ENCODE measurements at places on chromosomes 7 and 10.

DNA sequence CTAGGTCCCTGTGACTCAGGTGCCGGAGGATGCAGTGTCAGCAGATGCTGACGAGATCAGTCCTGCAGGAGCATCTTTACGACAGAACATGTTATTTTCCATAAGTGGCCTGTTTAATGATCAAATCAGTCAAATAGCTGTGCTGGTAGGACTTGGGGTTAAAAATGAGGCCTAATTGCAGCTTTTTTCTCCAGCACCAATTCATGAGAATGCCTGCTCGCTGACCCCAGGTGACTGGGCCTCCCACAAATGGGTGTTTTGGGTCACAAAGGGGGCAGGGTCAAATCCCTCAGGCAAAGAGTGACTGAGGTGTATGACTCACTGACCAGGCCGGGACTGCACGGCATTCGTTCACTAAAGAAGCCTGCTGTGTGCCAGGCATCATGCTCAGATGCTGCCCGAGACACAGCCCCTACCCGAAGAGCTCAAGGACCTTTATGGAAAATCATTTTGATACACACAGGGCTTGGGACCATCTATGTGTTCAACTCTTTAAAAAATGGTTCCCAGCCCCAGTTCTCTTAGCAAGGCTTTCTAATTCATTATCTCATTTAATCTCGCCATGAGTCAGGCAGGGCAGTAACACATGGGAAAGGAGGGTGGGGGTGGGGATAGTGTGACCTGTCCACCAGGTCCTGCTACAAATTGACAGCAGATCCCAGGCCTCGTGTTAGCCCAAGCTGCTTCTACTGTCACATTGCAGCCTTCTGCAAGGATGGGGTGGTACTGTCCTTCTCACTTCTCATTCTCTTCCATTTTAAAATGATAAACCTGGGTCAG lies 21.1 kb downstream of the ZNF775 start:
- DNase-seq, result no peak

GRCh38 chr7:70640266-70640833 lies 491.6 kb upstream of the GALNT17 start:
- no peak for DNase-seq

- DNase-seq, result no peak
These were observed 32.7 kb downstream of the SLC29A3 start for GRCh38 chr10:71351628-71352319.

GRCh38 chr10:4266416-4267085 lies 481.5 kb upstream of the KLF6 start:
- no peak for DNase-seq

- no peak for DNase-seq
These were observed 108.7 kb downstream of the SEMA3D start for GRCh38 chr7:85078181-85078580.

DNA sequence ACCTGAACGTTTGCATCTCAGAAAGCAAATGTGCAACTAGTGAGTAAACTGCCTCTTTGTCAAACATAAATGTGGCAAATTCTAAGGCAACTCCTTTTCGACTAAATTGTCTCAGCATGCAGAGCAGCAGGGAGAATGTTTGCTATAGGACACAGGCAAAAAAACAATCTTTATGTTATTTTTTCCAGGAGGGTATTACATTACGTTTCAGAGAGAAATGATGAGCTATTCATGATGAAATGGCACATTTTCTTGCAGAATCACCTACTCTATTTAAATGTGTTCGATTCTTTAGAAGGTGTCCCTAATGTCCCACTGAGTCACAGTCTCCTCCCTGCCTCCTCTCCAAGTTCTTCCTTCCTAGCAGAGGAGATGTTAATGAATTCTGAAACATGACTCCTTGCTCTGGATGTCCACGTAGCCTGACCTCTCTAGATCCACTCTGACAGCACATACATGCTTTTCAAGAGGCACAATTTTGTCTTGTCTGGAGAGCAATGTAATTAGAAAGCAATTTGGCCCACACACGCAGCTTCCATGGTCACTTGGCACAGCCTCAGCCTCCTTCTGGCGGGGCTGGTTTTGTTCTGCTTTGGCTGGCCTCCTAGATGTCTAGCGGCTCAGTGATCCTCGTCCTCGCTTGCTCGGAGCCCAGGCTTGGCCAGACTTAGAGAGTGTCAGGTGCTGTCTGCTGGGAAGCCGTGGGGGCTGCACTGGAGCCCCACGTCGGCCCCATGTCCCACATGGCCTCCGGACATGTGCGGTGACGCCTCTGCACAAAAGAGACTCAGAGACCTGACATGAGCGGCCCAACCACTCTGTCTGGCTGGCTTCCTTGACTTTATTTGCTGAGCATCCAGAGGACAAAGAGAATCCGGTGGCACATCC lies 125.7 kb upstream of the ZNF438 start:
- DNase-seq, result no peak

DNA sequence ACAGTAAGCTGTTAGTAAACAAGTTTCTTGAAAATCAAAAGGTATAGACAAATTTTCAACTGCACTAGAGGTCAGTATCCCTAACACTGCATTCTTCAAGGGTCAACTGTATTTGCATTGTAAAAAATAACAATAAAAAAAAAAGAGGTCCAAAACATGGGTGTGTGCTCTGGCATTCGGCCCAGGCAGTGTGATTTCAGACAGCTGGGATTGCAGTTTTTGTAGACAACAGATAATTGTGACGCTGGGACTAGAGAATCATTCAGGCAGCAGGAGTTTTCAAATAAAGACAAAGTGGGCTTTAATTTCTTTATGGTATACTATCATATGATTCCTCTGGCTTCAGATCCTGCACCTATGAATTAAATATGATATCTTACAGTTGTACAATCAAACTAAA lies 543.2 kb upstream of the SEMA3D start:
- DNase-seq, result no peak

DNA sequence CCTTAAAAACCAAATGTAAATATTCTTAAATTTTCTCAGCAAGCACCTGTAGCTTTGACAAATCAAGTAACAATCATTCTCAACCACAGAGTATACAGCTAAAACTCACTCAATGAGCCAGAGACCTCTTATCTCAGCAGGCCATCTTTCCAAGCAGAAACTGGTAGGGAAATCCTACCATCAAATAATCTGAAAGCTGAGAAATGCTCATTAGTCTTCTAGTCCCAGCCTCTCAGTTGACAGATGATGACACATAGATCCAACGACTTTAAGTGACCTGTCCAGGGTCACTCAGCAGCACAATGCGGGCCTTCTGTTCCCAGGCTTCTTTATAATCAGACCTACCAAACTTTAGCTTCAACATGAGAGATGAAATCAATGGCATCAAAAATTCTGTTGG lies 184.6 kb downstream of the SGMS1 start:
- no peak for DNase-seq

DNA sequence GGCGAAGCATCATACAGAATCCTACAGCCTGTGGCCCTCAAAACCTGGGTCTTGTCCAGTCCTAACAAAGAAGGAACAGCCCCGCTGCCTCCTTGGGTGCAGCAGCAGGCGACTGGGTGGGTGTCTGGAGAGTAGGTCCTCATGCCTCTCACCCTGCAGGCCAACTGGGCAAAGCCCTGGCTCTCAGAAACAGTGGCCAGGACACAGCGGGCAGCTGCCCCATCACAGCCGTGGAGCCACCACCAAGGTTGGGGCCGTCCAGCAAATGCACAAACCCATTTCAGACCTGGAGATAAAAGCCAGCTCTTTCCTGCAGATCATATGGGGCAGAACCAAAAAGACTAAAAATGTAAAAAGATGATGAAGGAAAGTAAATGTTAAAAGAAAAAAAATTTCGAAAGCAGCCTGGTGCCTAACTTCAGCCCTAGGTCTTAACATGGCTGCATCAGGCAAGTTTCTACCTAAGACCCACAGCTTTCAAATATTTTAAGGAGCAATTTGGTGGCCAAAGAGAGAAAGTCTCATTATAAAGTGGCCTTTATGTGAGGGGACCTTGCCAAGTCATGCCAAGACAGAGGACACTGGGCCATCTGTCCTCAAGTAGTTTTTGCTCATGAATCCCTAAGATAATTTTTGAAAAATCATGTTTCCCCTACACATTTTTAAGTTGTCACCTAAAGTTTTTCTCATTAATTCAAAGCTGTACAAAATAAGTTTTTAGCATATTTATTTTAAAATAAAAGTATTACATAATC lies 142.1 kb downstream of the PAXIP1 start:
- no peak for DNase-seq

GRCh38 chr10:77850620-77851231 lies 75.8 kb downstream of the DLG5 start:
- no peak for DNase-seq

- no peak for DNase-seq
These were observed 67.5 kb downstream of the DNAJB9 start for GRCh38 chr7:108637049-108637621.

DNA sequence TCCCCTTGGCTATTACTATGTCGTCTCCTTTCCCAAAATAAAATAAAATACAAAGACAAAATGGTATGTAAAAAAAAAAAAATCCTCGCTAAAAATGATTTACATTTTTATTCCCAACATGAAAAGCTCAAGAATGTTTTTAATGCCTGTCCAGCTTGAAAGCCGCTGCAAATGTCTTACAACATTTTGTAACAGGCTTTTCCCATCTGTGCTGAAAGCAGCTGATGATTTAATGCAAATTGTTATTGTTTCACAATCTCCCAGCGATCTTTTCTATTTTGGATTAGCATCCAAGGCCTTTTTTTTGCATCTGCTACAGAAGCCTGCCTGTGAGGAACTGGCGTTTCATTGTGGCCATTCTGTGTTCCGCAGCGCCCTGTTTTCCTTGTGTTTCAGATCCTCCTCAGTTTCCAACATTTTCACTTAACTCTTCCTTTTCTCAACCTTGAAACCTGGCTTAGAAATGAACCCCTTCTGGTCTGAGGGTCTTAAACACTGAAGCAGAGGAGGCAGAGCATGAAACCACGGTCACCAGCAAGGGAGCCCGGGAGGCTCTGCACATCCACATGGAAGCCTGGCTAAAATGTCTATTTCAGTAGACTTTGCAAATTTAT lies 712.1 kb downstream of the PARD3 start:
- DNase-seq, result no peak

DNA sequence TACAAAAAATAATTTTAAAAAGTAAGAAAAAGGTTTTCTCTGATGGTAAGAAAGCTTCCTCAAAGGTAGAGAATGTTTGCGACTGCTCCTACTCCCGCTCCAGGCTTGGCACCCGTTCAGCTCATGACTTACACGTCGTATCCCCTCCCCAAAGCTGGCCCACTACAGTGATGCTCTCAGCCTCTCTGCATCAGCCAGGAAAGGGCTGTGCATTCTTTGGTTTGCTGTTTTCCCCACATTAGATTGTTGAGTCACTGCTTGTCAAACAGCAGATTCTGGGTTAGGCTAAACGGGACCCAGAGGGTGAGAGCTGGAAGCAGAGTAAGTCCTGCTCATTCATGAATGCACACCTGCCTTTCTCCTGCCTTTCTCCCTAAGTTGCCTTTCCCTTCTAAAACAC lies 54.7 kb upstream of the NMT2 start:
- DNase-seq, result no peak

GRCh38 chr10:98172495-98172894 lies 38.0 kb downstream of the R3HCC1L start:
- DNase-seq, result no peak

- DNase-seq, result no peak
These were observed 40.5 kb downstream of the ITIH5 start for GRCh38 chr10:7626283-7626682.

DNA sequence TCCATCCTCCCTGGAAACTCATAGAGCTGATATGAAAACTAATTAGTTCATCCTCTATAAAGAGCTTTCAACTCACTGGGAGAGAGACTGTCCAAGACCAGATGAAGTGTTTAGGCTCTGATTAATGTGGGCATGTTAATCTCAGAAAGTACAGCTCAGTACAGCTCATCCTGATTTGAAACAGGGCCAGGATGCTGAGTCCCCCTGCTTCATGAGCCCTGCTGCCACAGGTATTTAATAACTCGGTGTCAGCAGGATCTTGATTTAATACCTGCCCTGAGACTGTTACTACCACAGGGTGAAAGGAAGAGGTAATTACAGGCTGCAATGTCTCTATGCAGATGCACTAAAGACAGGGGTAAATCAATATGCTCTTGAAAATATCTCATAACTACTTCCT lies 10.8 kb downstream of the LMOD2 start:
- no peak for DNase-seq

DNA sequence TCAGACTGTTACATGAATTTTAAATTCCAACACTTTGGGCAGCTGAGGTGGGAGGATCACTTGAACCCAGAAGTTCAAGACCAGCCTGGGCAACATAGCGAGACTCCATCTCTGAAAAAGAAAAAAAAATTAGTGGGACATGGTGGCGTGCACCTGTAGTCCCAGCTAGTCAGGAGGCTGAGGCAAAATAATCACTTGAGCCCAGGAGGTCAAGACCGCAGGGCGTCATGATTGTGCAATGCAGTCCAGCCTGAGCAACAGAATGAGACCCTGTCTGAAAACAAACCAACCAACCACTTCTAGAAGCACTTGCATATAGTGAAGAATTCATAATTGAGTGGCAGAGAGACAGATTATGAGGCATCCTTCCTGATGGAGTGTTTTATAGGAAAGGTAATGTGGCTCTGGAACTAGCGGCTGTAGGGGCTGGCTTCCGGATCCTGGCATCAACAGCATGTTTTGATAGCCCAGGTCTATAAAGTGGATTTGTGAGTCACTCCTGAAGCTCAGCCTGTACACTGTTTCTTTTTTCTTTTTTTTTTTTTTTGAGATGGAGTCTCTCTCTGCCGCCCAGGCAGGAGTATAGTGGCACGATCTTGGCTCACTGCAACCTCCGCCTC lies 40.3 kb upstream of the RSBN1L start:
- no peak for DNase-seq

Measured in CD4-positive, CD25-positive, alpha-beta regulatory T cell (primary cell).